ENCODE measurements at places on chromosomes 4 and X.
A peak's percentile ranks its signal among the peaks of the same experiment; 100 is the strongest.

DNA sequence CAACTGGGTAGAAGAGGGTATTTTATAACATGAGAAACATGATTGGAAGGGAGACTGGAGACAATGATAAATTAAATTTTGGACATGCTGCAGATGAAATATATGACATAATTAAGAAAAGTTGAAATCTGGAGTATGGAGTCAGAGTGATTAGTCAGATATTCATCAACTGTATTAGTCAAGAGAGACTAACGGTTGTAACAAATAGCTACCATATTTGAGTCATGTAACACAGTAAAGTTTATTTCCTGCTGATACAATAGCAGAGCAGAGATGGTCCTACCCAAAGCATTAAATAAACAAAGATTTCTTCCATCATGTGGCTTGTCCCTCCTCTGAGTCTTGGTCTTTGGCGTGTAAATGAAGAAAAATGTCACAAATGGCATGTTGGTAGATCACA lies 321.3 kb downstream of the GALNTL6 start:
- DNase-seq = no peak

GRCh38 chr4:150368667-150369066 lies 213.3 kb upstream of the MAB21L2 start:
- no peak for DNase-seq

- DNase-seq = no peak
Observed at GRCh38 chr4:179678093-179678814, 2236.0 kb upstream of the AGA start.

GRCh38 chrX:96906741-96907140 lies 23.0 kb downstream of the RPA4 start:
- DNase-seq = no peak

DNA sequence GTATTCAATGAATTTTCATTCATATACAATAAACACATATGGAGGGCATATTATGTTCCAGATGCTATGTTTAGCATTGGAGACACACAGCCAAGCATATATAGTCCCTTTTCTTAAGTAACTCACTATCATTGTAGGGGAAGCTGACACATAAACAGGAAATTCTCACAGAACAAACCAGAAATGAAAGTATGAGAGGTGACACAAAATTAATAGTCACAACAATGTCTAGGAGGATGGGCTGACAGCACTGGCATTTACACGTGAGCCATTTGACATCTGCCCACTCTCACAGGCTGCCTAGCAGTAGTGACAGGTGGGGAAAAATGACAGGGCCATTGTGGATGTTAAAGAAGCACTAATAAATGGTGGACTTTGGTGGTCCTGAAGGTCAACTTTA lies 2.6 kb upstream of the CNOT6L start:
- no peak for DNase-seq

DNA sequence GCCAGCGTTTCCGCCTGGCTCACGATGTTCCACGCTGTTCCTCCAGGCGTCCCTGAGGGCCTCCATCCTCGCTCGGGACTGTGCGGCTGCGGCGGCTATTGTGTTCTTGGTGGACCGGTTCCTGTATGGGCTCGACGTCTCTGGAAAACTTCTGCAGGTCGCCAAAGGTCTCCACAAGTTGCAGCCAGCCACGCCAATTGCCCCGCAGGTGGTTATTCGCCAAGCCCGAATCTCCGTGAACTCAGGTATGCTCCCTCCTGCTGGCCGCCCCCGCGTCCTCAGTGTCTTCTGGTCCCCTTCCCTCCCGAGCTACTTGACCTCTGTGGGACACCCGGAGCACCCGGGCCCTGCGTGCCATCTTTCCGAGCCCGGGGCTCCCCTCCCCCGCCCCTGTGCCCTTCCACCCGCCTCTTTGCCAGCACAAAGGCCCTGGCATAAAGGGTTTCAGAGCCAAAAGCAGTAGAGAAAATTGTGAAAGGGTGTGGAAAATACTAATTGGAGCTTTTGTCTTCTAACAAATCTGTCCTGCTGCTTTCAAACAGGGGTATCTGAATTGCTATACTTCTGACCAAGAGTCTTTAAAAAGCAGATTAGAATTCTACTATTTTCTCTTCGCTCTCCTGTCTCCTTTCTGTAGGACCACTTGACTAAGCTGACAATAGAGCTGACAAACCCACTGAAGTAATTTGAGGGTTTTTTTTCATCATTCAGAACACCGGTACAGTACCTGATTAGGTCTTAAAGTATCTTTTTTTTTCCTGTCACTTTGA lies 104.0 kb downstream of the NEUROG2 start:
- DNase-seq = no peak

- peak; percentile 36 for DNase-seq
Observed at GRCh38 chr4:23930750-23931488, 41.1 kb upstream of the PPARGC1A start.

GRCh38 chr4:169940460-169940859 lies 85.7 kb downstream of the MFAP3L start:
- no peak for DNase-seq

GRCh38 chr4:96406742-96407141 lies 566.8 kb downstream of the PDHA2 start:
- no peak for DNase-seq

DNA sequence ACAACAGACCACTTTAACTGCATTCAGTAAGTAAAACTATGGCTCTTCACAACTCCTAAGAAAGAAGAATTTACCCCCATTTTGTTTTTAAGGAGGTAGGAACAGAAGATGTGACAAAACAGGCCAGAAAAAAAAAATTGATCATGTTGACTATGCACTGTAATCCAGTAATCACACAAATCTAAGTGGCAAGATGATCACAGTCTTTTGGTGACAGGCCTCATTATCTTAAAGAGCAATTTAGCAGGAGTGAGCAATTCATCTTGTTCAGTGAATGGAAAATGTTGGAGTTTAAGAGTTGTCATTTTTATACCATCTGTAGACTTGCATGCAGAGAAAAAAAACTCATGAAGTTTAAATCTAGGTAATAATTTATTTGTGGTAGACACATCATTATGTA lies 115.1 kb downstream of the SLC39A8 start:
- DNase-seq = no peak

- no peak for DNase-seq
Observed at GRCh38 chr4:126961661-126962060, 671.1 kb upstream of the INTU start.

- no peak for DNase-seq
Observed at GRCh38 chr4:154511981-154512380, 20.4 kb upstream of the DCHS2 start.

DNA sequence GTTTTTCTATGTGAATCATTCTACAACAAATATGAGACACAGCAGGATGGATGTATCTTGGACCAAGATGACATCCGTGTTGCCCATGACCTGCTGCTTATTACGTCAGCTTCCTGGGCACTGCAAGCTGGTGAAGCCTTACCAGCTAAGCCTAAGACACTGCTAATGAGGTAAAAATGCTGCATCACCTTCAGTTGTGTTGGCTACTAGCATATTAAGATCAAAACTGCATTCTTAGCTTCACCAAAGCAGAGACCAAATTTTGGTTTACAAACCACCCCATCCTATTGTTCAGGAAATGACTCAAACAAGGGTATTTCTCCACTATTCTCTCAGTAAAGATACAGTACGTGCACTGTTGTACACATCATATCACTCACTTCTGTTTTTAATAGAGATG lies 50.3 kb downstream of the MAML3 start:
- no peak for DNase-seq

DNA sequence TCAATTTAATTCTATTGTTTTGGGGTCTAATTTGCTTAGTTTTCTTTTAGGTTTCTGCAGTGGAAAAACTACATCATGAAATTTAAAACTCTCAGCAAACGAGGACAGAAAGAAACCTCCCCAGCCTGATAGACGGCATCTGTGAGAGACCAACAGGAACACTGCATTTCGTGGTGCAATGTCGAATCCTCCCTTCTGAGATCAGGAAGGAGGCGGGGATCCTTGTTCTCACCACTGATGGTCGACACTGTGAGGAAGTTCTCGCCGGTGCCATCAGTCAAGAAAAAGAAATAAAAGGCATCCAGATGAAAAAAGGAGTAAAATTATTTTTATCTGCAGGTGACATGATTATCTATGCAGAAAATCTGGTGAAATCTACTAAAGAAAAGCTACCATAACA lies 16.5 kb downstream of the GAK start:
- no peak for DNase-seq

DNA sequence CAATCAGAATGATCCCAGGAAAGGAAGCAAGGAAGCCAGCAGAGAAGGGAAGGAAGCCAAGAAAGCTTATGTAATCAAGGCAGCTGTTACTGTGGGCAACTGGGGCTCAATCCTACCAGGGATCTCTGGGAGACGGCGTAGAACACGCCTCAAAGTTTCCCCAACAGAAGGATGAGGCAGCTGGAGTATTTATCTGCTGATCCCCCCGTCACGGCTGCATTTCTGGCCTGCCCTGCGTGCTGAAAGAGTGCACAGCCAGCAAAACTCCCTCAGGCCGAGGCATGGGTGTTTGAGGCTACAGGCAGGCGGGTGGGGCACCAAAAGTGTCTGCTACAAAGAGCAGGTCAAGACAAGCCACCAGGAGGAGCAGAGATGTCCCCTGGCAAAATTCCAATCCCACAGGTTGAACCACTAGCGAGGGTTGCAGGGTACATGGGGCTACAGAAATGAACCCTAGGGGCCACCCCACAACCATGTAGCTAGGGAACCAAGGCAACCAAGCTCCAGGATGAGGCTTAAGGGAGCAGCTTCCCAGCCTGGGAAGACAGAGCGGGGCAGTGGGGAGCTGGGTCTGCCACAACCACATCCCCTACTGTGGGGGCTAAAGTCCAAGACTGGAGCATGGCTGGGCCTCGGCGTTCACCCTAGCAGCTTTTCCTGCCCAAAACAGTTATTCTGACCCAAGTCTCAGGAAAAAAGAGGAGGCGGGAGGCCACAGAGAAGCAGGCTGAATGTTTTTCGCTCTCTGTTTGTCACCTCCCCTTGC lies 113.4 kb downstream of the BCOR start:
- peak; percentile 60 for DNase-seq

GRCh38 chr4:1723131-1723801 lies 1.9 kb downstream of the TACC3 start:
- no peak for DNase-seq

GRCh38 chr4:102693262-102693850 lies 67.4 kb downstream of the MANBA start:
- no peak for DNase-seq

- no peak for DNase-seq
Observed at GRCh38 chr4:47312170-47312569, 151.3 kb downstream of the COMMD8 start.

GRCh38 chr4:73730292-73730691 lies 10.1 kb upstream of the CXCL8 start:
- DNase-seq = no peak

GRCh38 chrX:111648802-111649201 lies 32.2 kb upstream of the ALG13 start:
- no peak for DNase-seq

DNA sequence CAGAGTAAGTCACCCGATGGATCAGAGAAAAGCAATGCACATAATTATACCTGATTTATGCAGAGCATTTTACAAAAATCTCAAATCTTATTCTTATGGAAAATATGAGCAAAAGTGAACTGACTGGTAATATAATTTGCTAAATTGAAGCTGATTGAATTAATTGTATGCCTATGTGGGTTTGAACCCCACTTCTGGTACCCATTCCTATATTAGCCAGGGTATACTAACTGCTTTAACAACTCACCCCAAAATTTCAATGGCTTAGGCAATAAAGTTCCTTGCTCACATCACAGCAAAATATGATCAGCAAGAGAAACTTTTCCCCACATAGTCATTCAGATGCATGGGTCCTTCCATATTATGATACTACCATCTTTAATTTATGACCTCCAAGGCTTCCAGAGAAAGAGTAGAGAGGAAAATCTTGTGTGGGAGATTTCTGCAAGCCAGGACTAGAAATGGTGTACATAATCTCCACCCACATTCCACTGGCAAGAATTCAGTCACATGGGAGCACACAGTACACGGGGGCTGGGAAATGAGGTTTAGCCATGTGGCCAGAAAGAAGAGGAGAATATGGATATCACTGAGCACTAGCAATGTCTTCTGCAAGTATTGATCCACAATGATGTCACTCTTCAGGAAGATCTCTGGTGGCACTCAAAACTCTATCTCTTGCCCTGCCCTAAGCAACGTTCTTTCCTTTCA lies 640.7 kb downstream of the BCOR start:
- no peak for DNase-seq

- DNase-seq = no peak
Observed at GRCh38 chr4:111748157-111748556, 397.1 kb upstream of the FAM241A start.

DNA sequence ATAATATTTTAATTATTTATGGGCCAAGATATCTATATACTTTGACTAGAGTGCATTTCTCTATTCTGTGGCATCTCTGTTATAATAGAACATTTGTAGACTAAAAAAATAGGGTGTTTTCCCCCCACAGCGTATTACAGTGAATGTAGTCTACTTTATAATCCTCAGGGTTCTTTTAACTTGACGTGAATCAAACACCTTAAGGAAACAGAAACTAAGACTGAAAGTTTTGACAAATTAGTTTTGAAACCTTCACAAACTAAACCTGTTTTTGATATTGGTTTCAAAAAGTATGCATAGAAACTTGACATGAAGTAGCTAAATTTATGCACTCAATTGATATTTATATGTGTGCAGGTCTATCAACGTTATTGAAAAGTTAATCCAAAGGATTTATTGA lies 1963.1 kb upstream of the TENM3 start:
- no peak for DNase-seq

DNA sequence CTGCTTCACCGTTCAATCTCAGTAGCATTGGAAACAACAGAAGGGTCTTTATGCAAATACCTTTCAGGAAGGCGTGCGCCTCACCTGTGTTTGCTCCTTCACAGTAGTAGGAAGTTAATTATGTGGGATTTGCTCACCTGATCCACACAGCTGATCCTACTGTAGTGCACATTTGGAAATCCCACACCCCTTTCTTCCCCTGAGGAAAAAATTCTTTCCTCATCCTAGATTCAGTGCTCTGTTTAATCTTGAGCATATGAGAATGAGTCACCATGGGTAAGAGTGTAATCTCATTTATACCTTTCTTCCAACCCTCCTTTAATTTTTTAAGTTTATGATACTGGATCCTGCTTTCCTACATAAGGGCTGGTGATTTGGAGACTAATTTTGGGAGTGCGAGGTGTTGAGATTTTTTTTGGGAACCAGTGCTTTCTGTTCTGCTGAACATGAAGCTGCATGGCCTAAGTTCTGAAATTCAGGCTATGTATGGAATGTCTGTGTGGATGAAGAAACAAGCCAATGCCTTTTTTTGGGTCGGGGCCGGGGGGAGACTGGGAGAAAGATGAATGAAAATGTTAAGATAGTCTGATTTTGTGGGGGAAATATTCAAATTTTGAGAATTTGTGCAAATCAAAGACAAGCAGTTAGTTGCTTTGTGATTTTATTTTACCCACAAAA lies 19.0 kb downstream of the GAB1 start:
- no peak for DNase-seq

DNA sequence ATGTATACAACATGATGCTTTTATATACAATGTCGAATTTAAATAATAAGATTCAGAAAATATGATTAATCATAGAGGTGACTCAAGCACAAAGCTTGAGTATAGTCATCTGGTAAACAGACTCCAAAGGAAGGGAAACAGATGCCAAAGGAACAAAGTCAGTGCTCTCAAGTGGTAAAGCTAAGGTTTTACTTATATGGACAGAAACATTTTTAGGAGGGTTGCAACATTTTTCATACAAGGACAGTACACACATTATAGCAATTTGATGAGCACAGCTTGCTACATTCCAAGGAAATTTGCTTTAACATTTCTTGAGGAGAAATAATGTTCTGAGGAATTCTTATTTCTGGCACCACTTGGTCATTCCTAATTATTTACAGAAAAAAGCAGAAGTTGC lies 333.4 kb upstream of the AADAT start:
- no peak for DNase-seq

GRCh38 chr4:163618845-163619244 lies 124.4 kb downstream of the TMA16 start:
- DNase-seq = no peak

GRCh38 chr4:72473434-72473900 lies 95.6 kb downstream of the ADAMTS3 start:
- no peak for DNase-seq

Data from right lung (tissue), 10 donors.